ENCODE measurements at places on chromosomes 13 and 19. TPM values are rescaled to one million over a fixed set of nuclear protein-coding genes. Genes with fewer than 3 reads are reported as not detected.

DNA sequence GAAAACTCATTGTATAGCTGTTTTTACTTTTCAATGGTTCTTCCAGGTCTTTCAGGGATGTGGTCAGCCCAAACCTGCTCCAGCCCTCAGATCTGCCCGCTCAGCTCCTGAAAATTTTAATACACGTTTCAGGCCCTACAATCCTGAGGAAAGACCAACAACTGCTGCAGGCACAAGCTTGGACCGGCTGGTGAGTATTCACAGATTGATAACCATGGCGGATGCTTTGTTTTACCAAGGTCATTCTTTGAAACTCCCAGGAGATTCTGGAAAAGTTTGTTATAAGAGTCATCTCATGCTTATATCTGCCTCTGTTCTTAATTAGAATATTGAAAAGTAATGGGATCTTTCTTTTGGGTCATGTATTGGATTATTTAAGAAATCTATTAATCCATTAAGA, 173.5 kb downstream of the DCT start:
- DNase-seq, result no peak

ZSCAN4 gene
- total RNA-seq, result not detected

PDE4C gene
- 0.34 TPM for total RNA-seq

PCSK4 gene
- total RNA-seq, result 5.5 TPM

GRCh38 chr13:21066946-21067345, 5.6 kb upstream of the LATS2 start:
- no peak for DNase-seq

- no peak for DNase-seq
These were observed 1.1 kb upstream of the ACP5 start for GRCh38 chr19:11578258-11579142.

PSG11 gene
- not detected for total RNA-seq

GRCh38 chr19:19451429-19452242, 46.2 kb downstream of the GATAD2A start:
- DNase-seq, result no peak

DNA sequence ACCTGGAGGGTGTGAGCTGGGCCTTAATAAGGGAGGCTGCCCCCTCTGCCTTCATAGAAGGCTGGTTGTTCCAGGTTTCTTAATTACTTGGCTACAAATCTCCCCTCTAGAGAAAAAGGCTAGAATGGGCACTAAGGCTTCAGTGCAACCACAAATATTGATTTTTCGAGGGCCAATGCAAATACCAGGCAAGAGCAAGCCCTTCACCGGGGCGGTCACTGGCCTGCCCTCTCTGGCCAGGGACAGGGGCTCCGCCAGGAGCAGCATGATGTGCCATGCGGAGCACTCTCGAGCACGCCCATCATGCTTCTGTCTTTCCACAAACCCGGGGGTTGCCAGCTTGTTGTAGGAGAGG, 127.8 kb upstream of the SPACA7 start:
- DNase-seq, result no peak

IGFL1 gene
- not detected for total RNA-seq

DNA sequence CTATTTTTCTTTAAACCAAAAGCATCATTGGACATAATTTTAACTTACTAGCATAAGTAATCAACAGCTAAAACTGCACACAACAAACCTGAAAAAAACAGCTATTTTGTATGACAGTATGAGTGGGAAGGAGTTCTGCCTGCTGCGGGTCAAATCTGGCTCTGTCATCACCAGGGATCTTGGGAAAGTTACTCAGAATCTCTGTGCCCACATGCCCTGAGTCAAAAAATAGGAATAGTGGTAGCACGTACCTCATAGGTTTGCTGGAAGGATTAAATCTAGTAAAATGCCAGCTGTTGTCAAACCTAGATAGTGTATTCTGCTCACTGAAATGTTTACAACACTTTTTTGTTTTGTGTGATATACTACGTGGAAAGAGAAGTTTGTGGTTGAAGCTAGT, 1.1 kb downstream of the CLN5 start:
- DNase-seq, result no peak

DNA sequence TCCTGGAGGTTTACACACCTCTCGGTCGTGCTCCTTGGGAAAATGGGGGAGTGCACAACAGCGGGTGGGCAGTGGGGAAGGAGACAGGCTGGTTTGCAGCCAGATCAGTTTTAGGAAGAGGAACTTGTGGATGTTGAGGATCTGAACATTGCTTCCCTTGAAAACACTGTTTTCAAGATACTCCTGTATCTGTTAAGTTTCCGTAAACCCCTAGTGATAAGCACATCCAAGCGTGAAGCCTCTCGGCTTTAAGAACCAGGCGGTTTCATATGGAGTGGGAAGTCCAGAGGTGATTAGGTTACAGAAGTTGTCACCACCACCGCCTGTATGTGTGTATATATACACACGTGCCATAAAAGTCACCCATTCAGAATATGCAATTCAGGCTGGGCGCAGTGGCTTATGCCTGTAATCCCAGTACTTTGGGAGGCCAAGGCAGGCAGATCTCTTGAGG, 47.4 kb downstream of the SIPA1L3 start:
- no peak for DNase-seq

ELANE gene
- 0.67 TPM for total RNA-seq

GRCh38 chr13:107643615-107644014, 571.7 kb downstream of the LIG4 start:
- no peak for DNase-seq

LGALS4 gene
- total RNA-seq, result not detected

TRPC4 gene
- 2.2 TPM for total RNA-seq

DNA sequence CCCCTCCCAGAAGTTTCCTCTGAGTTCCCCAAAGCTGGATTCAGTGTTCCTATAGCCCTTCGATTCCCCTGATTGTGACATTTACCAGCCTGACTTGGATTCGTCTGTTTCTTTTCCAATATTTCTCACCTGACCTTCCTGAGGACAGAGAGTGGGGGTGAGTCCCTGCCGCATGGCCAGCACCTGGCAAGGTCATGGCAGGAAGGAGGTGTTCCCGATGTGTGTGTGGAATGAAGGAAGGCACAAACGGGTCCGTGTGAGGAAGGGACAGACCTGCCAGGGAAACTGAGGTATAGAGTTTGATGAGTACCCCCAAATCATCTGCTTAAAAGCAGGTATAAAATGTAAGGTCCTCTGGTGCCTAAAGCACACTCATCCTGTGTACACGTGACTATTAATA, 3.3 kb downstream of the COL4A1 start:
- DNase-seq, result no peak

- peak; percentile 98 for DNase-seq
These were observed 92.6 kb downstream of the SIPA1L3 start for GRCh38 chr19:37999309-38000213.

DNA sequence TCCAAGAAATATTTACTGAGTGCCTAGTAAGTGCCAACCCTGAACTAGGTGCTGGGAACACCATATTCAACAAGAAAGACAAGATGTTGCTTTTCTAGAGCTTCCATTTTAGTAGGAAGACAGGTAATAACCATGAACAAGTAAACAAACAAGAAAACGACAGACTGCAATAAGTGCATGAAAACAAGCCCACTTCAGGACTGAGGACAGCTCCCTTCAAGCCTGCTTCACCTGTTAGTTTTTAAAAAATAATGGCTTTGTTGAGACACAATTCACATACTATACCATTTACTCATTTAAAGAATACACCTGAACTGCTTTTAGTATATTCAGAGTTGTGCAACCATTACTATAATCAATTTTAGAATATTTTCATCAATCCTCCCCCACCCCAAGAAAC, 30.4 kb downstream of the CYP4F22 start:
- no peak for DNase-seq

ZNF737 gene
- 8.5 TPM for total RNA-seq
